ENCODE measurements at places on chromosomes 7 and 10.

GRCh38 chr10:2895594-2896196 is 171.7 kb upstream of the PFKP start:
- DNase-seq: no peak

DNA sequence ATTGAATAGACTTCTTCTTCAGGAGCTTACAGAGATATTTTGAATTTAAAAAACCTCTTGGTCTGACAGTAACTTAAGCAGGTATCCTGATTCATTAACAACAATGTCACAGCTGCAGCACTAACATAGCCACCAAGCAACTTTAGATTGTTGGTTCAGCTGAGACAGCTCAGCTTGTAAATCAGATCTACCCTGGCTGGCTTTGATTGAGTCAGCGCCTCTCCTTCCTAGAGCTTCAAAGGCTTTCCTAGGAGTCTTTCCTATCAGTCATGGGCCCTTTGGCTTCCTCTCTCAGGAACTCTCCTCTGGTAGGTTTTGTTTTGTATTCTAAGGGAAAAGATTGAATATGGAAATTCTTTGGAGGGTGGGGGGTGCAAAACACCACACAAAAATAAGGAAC is 70.7 kb upstream of the STEAP4 start:
- DNase-seq: no peak

DNA sequence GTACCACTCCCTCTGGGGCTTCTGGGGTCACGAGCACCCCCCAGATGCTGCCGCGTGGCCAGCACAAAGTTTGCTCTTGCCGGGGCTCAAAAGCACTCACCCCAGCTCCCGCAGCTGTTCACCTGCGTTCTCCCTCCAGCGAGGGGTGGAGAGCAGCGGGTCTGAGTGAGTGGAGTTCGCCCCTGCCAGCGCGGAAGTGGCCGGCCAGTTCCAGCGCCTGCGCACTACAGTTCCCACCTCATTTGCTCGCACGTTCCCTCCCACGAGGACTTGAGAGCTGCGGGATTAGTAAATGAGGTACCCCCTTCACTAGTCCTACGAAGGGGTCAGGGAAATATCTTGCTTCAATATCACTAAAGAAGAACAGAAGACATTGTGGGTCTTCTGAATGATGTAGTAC is 24.3 kb upstream of the LRRC72 start:
- no peak for DNase-seq

DNA sequence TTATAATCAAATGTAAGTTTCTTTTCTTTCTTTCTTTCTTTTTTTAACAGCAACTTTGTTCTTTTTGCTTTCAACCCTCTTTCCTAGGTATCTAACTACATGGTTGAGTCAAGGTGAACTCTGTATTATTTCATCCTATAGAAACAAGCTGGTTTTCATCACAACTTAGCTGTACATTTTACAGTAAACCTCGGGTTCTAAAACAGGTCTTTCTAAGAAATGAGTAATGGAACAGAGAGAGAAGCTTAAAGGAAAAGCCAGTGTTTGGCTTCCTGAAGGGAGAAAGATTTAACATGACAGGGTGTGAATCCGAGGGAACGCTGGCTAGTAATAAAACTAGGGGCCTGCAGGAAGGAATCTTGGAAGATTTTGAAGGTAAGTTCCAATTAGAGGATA is 143.4 kb upstream of the ITGB1 start:
- no peak for DNase-seq

DNA sequence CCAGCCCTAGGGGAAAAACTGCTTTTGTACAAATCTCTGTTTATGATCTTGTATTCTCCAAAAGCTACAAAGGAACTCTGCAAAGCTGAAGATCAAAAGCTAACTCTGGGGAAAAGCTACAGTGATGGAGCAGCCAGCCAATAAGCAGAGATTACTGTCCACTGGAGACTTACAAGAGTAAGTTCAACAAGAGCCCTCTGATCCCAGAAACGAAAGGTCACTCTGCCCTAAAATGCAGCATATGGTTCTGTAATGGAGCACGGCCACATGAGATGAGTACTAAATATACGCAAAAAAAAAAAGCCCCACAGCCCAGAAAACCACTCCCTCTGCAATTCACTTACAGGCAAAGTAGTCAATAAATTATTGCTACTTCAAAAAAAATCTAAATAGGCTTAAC is 60.1 kb downstream of the ERCC6 start:
- DNase-seq: no peak

GRCh38 chr7:158374146-158374545 is 213.5 kb downstream of the PTPRN2 start:
- DNase-seq: no peak

- no peak for DNase-seq
Observed at GRCh38 chr7:117704063-117704462, 169.2 kb downstream of the CTTNBP2 start.

DNA sequence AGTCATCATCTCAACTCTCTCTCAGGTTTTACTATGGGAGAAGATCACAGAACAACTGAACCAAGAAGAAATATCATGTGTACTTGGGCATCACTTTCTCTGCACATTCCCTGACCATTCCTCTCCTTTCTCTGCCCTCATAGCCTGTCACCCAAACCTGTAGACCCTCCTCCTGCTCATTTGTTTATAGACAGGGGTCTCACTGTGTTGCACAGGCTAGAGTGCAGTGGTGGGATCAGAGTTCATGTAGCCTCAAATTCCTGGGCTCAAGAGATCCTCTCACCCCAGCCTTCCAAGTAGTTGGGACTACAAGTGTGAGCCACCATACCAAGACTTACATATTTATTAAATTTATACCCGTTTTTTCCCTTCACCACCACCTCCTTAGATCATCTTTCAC is 260.8 kb upstream of the SLC26A5 start:
- DNase-seq: no peak

DNA sequence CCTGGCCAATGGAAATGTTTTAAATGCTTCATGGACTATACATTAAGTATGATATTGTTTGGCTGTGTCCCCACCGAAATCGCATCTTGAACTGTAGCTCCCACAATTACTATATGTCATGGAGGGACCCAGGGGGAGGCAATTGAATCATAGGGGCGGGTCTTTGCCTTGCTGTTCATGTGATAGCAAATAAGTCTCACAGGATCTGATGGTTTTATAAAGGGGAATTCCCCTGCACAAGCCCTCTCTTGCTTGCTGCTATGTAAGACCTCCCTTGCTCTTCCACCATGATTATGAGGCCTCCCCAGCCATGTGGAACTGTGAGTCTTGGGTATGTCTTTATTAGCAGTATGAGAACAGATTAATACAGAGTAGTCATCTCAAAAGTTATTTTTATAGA is 32.4 kb upstream of the GRB10 start:
- DNase-seq: no peak

All from activated CD4-positive, CD25-positive, alpha-beta regulatory T cell (primary cell).